Immature natural killer cell (primary cell): ENCODE measurements at places on chromosomes 4 and X. TPM values are rescaled to one million over a fixed set of nuclear protein-coding genes. Genes with fewer than 3 reads are reported as not detected.

TGIF2LX gene
- not detected for polyA plus RNA-seq

GLRA2 gene
- not detected for polyA plus RNA-seq

TIGD2 gene
- polyA plus RNA-seq: 7.4 TPM

KIAA1210 gene
- not detected for polyA plus RNA-seq

SLC4A4 gene
- 8.0 TPM for polyA plus RNA-seq

GRCh38 chr4:80171251-80171650 is 26.1 kb upstream of the PRDM8 start:
- no peaks in the 10 kb centered on the region for H3K36me3 ChIP-seq
- peaks cover 30% of the 10 kb centered on the region for H3K4me1 ChIP-seq
- H3K27ac ChIP-seq: no peak overlapping the region
- DNase-seq: no peak
- no peak overlapping the region for H3K4me3 ChIP-seq

GRCh38 chr4:128455480-128455879 is 167.9 kb upstream of the PGRMC2 start:
- H3K4me3 ChIP-seq: no peak overlapping the region
- no peaks in the 10 kb centered on the region for H3K36me3 ChIP-seq
- H3K4me1 ChIP-seq: no peaks in the 10 kb centered on the region
- H3K27me3 ChIP-seq: no peaks in the 10 kb centered on the region
- DNase-seq: no peak
- H3K27ac ChIP-seq: no peak overlapping the region

DNA sequence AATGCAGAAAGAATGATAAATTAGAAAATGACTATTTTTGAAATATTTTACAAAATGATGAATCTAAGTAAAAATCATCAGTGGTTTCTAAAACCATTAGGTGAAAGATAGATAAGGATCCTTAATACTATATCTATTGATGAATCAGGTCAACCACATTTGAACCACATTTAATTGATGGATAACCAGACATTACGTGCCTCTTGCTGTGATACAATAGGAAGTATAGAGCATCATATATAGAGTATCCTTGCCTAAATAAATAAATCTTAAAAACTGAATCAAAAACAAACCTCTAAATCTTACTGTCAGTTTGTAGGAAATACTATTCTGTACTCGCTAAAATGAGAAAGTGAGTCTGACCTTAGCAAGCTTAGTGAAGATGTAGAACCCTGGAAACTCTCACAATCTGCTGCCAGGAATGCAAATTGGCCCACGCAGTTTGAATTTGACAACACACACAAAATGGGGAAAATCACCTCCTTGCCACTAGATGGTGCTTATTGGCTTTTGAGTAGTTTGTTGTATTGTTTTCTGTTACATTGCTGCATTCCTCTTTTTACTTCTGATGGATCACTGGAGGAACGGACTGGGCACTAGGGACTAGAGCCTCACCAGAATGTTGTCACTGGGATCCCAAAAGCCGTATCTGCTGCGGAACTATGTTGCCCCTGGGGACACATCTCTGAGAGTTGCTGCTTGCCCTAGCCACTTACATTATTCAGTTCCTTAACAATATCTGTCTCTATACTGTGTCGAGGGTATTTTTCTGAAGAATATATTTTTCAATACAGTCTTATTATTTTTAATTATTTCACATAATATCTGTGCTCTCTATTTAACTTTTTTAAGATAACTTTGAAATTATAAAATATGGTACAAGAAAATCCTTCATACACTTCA is 25.4 kb upstream of the SLAIN2 start:
- no peaks in the 10 kb centered on the region for H3K36me3 ChIP-seq
- no peak overlapping the region for H3K4me3 ChIP-seq
- H3K27me3 ChIP-seq: no peaks in the 10 kb centered on the region

GRCh38 chr4:3252831-3253641 is 4.1 kb downstream of the MSANTD1 start:
- H3K4me1 ChIP-seq: no peaks in the 10 kb centered on the region
- H3K36me3 ChIP-seq: no peaks in the 10 kb centered on the region
- H3K4me3 ChIP-seq: no peak overlapping the region

GRCh38 chr4:39664828-39665731 is 26.4 kb upstream of the SMIM14 start:
- no peak overlapping the region for H3K27ac ChIP-seq
- H3K4me1 ChIP-seq: no peaks in the 10 kb centered on the region
- H3K27me3 ChIP-seq: peaks cover 2% of the 10 kb centered on the region
- no peak for DNase-seq
- no peak overlapping the region for H3K4me3 ChIP-seq

- no peak overlapping the region for H3K4me3 ChIP-seq
- no peaks in the 10 kb centered on the region for H3K4me1 ChIP-seq
- no peak overlapping the region for H3K27ac ChIP-seq
- DNase-seq: no peak
- H3K36me3 ChIP-seq: no peaks in the 10 kb centered on the region
Observed at GRCh38 chr4:55216863-55217635, 91.7 kb upstream of the KDR start.

DNA sequence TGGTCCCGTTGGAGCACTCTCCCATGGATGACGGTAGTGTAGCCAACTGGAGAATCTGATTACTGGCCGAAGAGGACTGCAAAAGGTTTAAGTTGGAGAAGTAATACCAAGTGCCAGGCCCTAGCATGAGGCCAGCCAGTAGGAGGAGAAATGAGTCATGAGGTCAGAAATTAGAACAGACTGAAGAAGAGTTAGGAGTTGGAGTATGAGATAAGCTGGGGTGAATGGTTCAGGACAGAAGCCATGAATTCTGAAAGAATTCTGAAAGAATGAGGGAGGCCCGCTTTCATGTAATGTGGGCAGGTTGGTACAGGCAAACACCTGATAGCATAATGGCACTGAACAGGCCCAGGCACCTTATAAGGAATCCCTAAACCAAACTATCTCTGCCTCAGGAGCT is 18.4 kb upstream of the STK26 start:
- H3K4me3 ChIP-seq: no peak overlapping the region
- H3K36me3 ChIP-seq: no peaks in the 10 kb centered on the region
- peaks cover 13% of the 10 kb centered on the region for H3K4me1 ChIP-seq

DNA sequence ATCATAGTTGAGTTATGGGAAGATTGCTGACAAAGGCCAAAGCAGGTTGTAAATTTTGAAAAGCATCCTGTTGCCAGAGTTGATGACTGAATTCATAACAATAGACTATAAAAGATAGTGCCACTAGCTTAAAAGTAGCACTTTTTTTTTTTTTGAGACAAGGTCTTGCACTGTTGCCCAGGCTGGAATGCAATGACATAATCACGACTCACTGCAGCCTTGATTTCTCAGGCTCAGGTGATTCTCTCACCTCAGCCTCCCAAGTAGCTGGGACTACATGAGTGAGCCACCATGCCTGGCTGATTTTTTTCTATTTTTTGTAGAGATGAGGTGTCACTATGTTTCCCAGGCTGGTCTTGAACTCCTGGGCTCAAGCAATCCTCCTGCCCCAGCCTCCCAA is 122.7 kb downstream of the SPOCK3 start:
- H3K4me1 ChIP-seq: no peaks in the 10 kb centered on the region
- DNase-seq: no peak
- H3K27me3 ChIP-seq: peaks cover 1% of the 10 kb centered on the region
- H3K4me3 ChIP-seq: no peak overlapping the region
- H3K27ac ChIP-seq: no peak overlapping the region
- no peaks in the 10 kb centered on the region for H3K36me3 ChIP-seq

DNA sequence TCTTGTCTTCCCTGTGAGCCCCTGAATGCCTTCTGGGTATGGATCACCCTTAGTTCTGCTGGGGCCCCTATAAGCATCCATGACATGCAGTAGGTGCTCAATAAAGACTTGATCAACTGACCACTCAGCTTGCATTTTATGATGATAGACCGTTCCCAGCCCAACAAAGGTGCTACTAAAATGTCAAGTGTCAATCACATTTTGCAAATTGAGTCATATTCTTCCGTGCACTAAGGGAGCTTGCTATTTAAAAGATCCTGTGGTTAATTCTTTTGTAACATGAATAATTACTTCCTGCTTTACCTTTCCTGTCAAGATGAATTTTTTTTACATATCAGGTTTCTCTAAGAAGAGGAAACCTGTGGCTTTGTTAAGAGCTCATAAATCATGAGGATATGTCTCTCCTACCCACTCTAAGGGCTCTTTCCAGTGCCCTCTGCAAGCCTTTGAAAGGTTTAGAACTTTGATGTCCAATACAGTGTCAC is 47.6 kb downstream of the SH3KBP1 start:
- H3K27ac ChIP-seq: peak overlapping the region; percentile 86
- H3K4me3 ChIP-seq: peak overlapping the region; percentile 80
- peaks cover 81% of the 10 kb centered on the region for H3K4me1 ChIP-seq
- H3K36me3 ChIP-seq: no peaks in the 10 kb centered on the region

- no peak overlapping the region for H3K4me3 ChIP-seq
- H3K27ac ChIP-seq: no peak overlapping the region
- peaks cover 10% of the 10 kb centered on the region for H3K36me3 ChIP-seq
- no peaks in the 10 kb centered on the region for H3K27me3 ChIP-seq
- peaks cover 50% of the 10 kb centered on the region for H3K4me1 ChIP-seq
Observed at GRCh38 chrX:44946771-44947170, 73.8 kb downstream of the KDM6A start.
